ENCODE measurements at places on chromosomes 1 and 21. TPM values are rescaled to one million over a fixed set of nuclear protein-coding genes. Genes with fewer than 3 reads are reported as not detected.

PLEKHG5 gene
- 42.2 TPM for total RNA-seq

FCN3 gene
- 2.2 TPM for total RNA-seq

VANGL2 gene
- total RNA-seq: 16.4 TPM

EXTL1 gene
- total RNA-seq: not detected

LCE1F gene
- not detected for total RNA-seq

CFAP74 gene
- total RNA-seq: not detected

MLLT11 gene
- total RNA-seq: 17.5 TPM

TNFRSF4 gene
- total RNA-seq: not detected

COL24A1 gene
- not detected for total RNA-seq

RGS8 gene
- not detected for total RNA-seq

HSD11B1 gene
- total RNA-seq: 0.79 TPM

LBR gene
- 18.0 TPM for total RNA-seq

UCK2 gene
- 76.5 TPM for total RNA-seq

PGBD5 gene
- 4.2 TPM for total RNA-seq

FMO1 gene
- not detected for total RNA-seq

PGLYRP4 gene
- total RNA-seq: 3.5 TPM

ZFP69 gene
- total RNA-seq: 3.0 TPM

TMEM61 gene
- 0.85 TPM for total RNA-seq

S100A8 gene
- 1,254 TPM for total RNA-seq

TEX38 gene
- not detected for total RNA-seq

RPAP2 gene
- 14.1 TPM for total RNA-seq

TFF3 gene
- total RNA-seq: 9.6 TPM

TPTE gene
- total RNA-seq: not detected

AGMAT gene
- total RNA-seq: 0.70 TPM

E2F2 gene
- total RNA-seq: 2.1 TPM

OR2C3 gene
- total RNA-seq: not detected

PPOX gene
- 14.7 TPM for total RNA-seq

ATP13A2 gene
- total RNA-seq: 98.5 TPM

Measured in airway epithelial cell (primary cell).